Neural crest cell (in vitro differentiated cells): ENCODE measurements at places on chromosomes 11 and 22.

DNA sequence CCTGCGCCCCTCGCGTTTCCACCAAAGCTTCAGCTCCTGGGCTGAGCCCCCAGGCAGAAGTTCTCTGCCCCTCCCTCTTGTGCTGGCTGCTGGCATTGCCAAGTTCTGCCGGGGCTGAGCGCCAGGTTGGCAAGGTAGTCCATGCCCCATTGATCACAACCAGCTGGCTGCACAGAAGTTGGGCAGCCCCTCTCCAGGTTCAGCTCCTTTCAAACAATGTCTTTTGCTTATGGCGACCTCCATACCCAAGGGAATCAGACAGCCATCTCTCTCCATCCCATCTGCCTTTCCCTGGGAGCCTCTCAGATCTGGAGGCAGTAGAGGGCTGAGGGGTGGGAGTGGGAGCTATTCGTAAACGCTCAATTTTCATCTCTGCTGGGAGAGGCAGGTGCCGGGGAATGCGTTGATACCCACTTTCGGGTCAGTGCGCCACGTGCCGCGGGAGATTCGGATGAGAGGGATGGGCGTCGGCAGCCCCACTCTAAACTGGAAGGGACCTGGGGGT is 1.5 kb downstream of the ADAMTS8 start:
- DNase-seq, result no peak

GRCh38 chr11:107744736-107745135 is 32.9 kb upstream of the SLN start:
- DNase-seq, result no peak

- DNase-seq, result no peak
Measured at GRCh38 chr11:16827139-16827538, 88.7 kb downstream of the C11orf58 start.

DNA sequence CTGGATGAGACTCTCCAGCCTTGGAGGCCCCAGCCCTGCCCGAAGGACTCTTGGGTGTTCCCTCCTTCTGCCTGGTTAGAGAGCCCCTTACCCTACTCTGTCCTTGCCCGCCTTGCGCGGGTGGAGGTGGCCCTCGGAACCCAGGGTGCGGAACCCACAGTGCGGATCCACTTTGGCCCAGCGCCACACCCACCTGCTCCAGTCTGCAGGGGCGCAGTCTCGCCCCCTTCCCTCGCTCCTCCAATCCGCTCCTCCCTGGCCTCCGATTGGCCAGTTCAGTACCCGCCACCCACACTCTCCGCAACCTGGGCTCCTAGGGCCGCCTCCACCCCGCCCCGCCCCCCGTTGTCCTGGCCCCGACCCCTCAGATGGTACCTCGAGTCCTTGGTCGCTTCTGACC is 2.4 kb downstream of the CAPN1 start:
- no peak for DNase-seq

- DNase-seq, result no peak
Measured at GRCh38 chr22:29636751-29637150, 33.3 kb downstream of the NF2 start.
